ENCODE measurements at places on chromosomes 3 and 15.

GRCh38 chr3:193129607-193130006 is 111.4 kb upstream of the PLAAT1 start:
- DNase-seq: no peak

DNA sequence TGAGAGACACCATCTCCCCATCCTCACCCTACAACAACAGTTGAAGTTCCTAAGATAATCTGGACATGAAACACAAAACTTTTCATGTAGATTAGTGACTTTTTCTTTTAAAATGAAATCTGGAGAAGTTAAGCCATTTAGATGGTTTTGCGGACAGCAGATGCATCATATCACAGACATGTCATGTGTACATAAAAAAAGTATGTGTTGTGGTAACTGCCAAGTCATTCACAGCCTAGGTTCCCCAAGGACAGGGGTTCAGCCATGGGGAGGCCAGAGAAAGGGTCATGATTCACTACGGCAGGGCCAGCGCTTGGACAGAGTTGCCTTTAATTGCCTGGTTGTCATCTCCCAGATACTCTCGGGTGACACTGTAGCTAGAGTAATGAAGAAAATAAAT is 163.2 kb downstream of the PDZRN3 start:
- DNase-seq: peak; percentile 63

- no peak for DNase-seq
These were observed 143.1 kb downstream of the TLE3 start for GRCh38 chr15:69954666-69955065.

GRCh38 chr3:145118303-145118702 is 1042.7 kb downstream of the PLOD2 start:
- DNase-seq: no peak

GRCh38 chr15:33374226-33374914 is 63.6 kb downstream of the RYR3 start:
- DNase-seq: no peak

DNA sequence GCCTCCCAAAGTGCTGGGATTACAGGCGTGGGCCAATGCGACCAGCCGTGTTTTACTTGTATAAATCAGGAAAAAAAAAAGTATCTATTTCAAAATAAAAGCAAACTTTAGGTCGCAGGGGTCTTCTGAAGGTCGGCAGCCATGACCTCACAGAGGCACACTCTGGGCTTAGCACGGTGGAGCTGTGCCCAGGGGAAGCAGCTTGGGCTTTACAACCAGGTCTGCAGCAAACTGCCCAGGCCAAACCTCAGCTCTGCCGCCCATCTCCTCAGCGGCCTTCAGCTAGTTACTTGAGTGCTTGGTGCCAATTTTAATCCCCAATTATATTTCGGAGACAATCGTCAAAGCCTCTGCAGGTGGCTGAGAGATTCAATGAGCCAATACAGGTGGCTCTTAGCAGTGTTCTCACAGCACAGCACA is 30.1 kb downstream of the ZDHHC19 start:
- no peak for DNase-seq

DNA sequence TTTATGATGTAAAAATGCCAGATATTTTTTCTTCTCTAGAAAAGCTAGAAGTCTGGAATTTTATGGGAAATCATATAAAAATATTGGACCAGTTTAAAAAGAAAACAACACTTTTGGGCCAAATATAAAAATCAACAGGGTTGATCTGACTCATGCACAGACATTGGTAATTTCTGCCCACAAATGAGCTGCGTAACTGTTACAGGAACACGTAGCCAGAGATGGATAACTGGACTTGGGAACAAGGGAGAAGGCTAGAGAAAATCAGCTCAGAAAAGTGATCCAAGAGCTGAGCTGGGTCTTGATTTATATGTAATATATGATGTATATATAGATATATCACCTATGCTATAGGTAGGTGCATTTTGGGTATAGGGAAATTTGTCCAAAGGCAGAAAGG is 36.8 kb upstream of the NAALADL2 start:
- no peak for DNase-seq

- DNase-seq: no peak
These were observed 272.2 kb upstream of the NR2E3 start for GRCh38 chr15:71538181-71538580.

- no peak for DNase-seq
These were observed 9.4 kb upstream of the CHAC1 start for GRCh38 chr15:40943764-40944365.

DNA sequence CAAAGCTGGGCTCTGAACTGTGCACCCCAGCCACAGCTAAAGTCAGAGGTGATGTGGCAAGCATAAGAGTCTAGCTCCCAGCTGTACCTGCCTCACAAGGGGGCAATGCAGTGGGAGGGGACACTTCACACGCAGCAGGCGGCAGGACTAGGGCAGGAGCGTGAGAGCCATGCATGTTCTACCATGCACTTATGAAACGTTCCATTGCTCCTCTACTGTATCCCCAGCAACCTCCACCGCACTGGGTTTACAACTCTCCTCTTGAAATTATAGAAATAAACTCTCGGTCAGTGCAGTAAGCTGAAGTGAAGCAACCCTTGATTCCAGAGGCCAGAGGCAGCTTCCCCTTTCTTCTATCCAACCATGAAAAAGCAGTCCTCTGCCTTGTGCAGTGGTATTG is 298.6 kb upstream of the STT3B start:
- DNase-seq: no peak

DNA sequence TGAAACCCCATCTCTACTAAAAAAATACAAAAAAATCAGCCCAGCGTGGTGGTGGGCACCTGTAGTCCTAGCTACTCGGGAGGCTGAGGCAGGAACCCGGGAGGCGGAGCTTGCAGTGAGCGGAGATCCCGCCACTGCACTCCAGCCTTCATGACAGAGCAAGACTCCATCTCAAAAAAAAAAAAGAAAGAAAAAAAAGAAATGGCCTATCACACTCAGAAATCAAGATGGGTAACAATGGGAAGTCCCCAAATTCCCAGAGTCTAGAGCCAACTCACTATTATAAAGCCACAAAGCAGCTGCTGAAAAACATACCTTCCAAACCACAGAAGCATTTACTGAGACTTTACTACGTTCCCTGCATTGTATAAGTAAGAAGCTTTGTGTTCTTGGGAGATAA is 7.5 kb downstream of the HDGFL3 start:
- DNase-seq: no peak

DNA sequence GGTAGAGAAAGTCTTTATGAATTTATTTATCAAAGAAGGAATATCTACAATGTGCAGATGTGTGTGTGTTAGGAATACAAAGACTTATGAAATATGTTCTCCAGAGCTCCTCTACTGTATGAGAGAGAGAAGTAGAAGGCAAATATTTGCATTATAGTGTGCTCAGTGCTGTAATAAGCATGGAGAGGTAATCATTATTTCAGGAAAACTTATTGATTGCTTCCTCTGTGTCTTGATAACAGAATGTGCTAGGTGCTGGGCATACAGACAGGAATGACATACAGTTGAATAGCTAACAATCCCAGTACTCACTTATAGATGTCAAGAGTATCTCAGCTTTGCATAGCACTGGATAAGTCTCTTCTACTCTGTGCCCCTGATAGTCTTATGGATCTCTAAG is 30.2 kb downstream of the ATG7 start:
- no peak for DNase-seq

Data from left renal cortex interstitium (tissue), 4 donors.